Endothelial cell (in vitro differentiated cells): ENCODE measurements at places on chromosomes 6 and 20. TPM values are rescaled to one million over a fixed set of nuclear protein-coding genes. Genes with fewer than 3 reads are reported as not detected.

DNA sequence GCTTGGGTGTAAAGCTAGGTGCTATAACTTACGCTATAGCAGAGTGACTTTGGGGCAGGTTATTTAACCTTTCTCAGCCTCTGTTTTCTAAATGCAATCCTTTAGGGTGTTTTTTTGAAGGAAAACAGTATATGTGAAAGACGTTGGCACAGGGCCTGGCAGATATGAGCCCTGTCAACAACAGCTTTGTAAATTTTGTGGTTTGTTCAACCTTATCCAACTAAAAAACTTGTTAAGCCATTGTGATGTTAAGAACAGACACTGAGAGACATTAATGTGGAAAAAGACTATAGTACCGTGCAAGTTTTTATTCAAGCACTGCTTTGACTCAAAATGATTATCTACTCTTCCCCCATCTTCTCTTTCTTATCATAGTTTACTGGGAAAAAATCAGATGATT lies 8.2 kb downstream of the HECA start:
- H3K27ac ChIP-seq: no peak overlapping the region
- H3K4me3 ChIP-seq: no peak overlapping the region
- no peak for DNase-seq
- peaks cover 4% of the 10 kb centered on the region for H3K27me3 ChIP-seq

- H3K27me3 ChIP-seq: no peaks in the 10 kb centered on the region
- no peak for DNase-seq
- peaks cover 1% of the 10 kb centered on the region for H3K4me1 ChIP-seq
- H3K36me3 ChIP-seq: no peaks in the 10 kb centered on the region
- H3K4me3 ChIP-seq: no peak overlapping the region
These were observed 516.9 kb upstream of the JAG1 start for GRCh38 chr20:11190741-11191140.

The EFHC1 gene
- total RNA-seq: 29.0 TPM

DNA sequence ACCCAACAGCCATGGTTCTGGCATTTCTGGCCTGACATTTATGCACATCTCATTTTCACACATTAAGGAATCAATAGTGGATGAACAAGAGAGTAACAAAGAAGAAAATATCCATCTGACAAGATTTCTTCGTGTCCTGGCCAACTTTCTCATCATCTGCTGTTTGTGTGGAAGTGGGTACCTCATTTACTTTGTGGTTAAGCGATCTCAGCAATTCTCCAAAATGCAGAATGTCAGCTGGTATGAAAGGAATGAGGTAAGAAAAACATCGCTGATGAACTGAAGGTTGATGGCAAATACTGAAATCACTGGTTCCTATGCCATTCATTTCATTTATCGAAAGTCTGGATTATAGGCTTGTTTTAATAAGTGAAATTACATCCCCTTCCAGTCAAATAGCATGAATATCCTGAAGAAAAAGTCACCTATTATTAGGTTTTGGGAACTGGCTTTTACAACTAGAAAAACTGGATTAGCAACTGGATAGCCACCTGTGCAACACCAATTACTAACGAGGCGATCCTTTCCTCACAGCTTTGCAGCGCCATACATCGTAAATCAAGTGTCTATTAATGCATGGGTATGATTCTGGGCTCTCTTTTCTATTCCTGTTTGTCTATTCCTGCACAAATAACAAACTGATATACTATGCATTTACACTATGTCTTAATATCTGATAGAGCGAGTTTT lies 50.2 kb upstream of the NOP56 start:
- H3K4me1 ChIP-seq: no peaks in the 10 kb centered on the region
- no peak overlapping the region for H3K4me3 ChIP-seq
- no peaks in the 10 kb centered on the region for H3K36me3 ChIP-seq
- DNase-seq: no peak
- no peaks in the 10 kb centered on the region for H3K27me3 ChIP-seq
- H3K27ac ChIP-seq: no peak overlapping the region

The PLEKHG1 gene
- total RNA-seq: 135 TPM

The SLC44A4 gene
- total RNA-seq: 1.6 TPM

DNA sequence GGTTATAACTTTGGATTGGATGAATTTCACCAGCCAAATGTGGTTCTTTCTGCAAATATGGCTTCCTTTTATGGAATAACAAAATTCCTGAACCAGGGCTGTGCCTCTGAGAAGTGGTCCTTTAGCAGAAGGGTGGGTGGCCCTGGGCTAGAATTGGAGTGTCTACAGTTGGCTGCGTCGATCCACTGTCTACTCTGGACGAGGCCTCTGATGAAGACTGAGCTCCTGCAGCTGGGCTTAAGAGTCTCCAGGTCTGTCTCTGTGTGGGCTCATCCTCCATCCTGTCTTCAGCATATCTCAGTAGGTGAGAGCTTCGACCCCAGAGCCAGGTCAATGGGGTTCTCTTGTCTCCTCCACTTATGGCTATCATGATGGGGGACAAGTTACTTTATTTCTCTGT lies 166.3 kb upstream of the PMEPA1 start:
- H3K4me3 ChIP-seq: no peak overlapping the region
- DNase-seq: no peak
- no peak overlapping the region for H3K27ac ChIP-seq
- no peaks in the 10 kb centered on the region for H3K27me3 ChIP-seq

The VARS2 gene
- total RNA-seq: 20.0 TPM

The TPD52L1 gene
- total RNA-seq: 118 TPM

The MTFR2 gene
- 1.4 TPM for total RNA-seq
